Renal pelvis (tissue), 12 donors: ENCODE measurements at places on chromosomes 16 and 17.

GRCh38 chr17:57490111-57490845, 234.0 kb downstream of the MSI2 start:
- no peak for DNase-seq

- DNase-seq, result no peak
Measured at GRCh38 chr17:80365983-80366382, 49.0 kb upstream of the ENDOV start.

DNA sequence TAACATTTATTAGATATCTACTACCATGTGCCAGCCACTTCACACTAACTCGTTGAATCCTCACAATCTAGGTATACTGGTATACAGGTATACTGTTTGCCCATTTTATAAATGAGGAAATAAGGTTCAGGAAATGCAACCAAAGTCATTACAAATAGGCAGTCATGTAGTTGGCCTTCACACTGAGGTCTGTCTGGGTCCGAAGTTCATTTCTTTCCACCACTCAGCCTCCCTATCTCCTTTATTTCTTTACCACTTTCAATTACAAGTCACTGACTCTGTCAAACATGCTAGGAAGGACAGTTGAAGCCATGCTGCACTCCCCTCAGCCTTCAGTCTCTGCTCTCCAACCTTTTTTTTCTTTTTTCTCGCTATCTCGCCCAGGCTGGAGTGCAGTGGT, 20.7 kb upstream of the SIAH1 start:
- no peak for DNase-seq

GRCh38 chr17:34411646-34412421, 48.8 kb upstream of the CCL1 start:
- DNase-seq, result no peak

GRCh38 chr17:2087597-2088211, 32.8 kb downstream of the HIC1 start:
- DNase-seq, result no peak

DNA sequence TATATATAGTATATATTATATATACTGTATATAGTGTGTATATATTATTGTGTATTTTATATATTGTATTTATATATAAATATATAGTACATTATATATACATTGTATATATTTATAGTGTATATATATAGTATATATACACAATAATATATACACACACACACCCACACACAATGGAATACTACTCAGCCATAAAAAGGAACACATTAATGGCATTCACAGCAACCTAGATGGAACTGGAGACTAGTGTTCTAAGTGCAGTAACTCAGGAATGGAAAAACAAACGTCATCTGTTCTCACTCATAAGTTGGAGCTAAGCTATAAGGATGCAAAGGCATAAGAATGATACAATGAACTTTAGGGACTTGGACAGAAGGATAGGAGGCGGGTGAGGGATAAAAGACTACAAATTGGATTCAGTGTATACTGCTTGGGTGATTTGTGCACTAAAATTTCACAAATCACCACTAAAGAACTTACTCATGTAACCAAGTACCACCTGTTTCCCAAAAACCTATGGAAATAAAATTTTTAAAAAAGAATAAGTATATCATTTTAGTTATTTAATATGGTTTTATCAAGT, 201.9 kb upstream of the CDH11 start:
- no peak for DNase-seq

- DNase-seq, result no peak
Measured at GRCh38 chr17:66900126-66901010, 64.1 kb upstream of the CACNG4 start.

DNA sequence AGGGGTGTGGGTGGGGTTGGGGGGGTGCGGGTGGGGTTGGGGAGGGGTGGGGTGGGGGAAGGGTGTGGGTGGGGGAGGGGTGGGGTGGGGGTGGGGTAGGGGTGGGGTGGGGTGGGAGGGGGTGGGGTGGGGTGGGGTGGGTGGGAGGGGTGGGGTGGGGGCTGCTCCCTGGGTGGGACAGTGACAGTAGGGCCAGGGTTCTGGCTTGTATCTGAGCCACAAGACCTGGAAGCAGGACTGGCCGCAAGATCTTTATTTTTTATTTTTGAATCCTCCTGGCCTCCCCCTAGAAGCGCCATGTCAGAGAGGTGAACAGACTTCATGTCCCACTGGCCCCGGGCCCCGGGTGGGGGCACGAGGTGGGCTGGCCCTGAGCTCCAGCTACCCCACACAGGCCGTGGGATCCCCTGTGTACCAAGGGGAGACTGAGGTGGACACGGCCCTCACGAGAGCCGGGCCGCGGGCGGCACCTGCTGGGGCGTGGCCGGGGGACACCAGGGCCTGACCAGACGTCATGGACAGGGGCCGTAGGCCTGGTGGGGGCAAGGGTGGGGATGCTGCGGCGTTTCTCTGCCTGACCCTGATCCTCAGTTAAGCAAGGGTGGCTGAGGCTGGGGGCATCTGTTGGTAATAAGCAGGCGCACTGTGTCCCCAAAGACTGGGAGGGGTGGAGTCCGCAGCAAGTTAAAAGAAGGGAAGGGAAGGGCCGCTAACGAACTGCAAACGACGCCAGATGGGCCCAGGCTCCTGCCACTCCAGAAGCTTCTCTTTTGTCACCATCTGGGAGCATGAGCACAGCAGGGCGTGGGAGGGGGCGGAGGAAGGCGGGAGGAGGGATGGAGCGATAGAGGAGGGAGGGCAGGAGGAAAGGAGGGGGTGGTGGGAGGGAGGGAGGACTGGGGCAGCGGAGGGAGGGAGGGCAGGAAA, 22.3 kb upstream of the PABPN1L start:
- DNase-seq, result no peak

- no peak for DNase-seq
Measured at GRCh38 chr16:9105189-9105588, 13.7 kb downstream of the HAPSTR1 start.

- no peak for DNase-seq
Measured at GRCh38 chr16:67161595-67162058, 1.9 kb downstream of the FBXL8 start.

GRCh38 chr16:1275791-1276579, 20.1 kb downstream of the TPSD1 start:
- no peak for DNase-seq

GRCh38 chr17:65556014-65556909, 5.2 kb downstream of the AXIN2 start:
- DNase-seq, result peak; percentile 76

DNA sequence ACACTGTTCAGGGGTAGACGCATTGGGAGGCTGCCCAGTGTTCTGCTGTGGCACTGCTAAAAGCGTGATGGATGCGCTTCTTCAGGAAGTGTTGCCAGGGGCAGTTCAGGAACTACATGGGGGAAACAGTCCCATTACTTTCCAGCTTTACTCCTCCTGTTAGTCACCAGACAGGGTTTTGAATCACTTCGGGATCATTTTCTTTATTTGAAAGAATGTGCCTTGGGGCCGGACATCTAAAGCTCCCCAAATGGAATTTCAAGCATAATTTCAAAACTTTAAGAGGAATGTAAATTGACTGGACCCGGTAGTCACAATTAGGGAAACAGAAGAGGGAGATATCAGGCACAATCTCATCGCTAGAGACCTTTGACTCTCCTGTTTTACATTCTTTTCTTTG, 1.3 kb upstream of the KRTAP2-1 start:
- DNase-seq, result no peak

- DNase-seq, result no peak
Measured at GRCh38 chr16:49755313-49755620, 100.6 kb downstream of the ZNF423 start.

- DNase-seq, result no peak
Measured at GRCh38 chr17:49344914-49345313, 17.1 kb downstream of the ZNF652 start.

DNA sequence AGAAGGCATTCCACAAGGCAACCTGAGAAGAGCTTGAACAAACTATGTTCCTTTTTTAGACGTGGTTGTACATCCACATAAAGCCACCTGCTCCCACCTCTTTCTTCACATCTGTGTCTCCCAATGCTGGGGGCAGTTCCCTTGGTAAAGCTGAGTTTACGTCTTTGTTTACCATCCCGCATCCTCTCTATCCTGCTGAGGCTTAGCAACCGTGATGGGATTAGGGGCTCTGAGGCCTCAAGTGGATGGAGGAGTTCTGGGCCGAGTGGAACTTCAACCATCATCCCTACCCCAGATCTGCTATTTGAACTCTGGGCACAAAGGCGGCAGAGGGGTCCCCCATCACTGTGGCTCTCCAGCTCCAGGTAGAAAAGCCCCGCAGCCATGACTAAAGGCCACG, 94.2 kb upstream of the CREBBP start:
- DNase-seq, result no peak

DNA sequence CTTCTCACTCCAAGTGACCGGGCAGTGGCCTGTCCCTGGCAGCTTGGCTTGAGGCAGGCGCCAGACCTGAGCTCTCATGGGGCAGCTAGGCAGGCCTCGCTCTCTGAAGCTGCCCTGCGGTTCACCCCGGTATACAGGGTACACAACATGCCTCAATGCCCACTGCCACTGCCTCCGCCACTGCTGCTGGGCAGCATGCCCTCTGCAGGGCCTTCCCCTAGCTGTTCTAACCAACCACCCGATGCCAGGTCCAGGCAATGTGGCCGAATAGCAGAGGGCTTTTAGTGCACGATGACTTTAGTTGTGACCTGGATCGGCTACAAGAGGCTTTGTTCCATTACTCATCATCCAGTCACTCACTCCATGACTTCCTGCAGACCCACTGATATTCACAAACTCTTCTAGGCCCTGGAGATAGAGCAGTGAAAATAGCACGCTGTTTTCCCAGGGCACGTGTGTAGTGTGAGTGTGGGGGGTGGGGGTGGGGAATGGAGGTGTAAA, 19.7 kb downstream of the CDC42EP4 start:
- DNase-seq, result no peak

DNA sequence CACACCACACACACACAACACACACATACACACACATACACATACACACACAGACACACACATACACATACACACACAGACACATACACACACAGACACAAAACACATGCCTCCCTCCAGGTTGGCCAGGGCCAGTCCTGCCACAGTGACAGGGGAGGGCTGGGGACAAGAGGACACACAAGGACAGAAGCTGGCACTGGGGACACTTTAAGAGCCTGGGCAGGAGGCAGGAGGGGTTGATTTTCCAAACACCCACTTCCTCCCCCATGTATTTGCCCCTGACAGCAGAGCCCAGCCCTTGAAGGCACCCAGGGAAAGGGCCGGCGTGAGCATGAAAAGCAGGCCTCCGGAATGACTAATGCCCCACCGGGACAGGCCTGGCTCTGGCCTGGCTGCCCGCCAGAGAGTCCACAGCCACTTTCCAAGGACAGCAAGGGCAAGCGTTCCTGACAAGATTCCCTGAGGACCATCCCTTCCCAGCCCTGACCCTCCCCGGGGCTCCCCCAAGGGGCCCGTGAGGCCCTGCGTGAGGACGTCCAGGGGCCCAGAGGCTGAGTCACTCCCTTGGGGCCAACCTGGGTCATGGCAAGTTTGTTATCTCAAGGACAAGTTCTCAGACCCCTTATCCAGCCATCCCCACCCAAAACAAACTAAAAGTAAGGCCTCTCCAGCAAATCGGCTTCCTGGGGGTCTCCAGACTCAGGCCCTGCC, 235.6 kb downstream of the ZNF423 start:
- no peak for DNase-seq

DNA sequence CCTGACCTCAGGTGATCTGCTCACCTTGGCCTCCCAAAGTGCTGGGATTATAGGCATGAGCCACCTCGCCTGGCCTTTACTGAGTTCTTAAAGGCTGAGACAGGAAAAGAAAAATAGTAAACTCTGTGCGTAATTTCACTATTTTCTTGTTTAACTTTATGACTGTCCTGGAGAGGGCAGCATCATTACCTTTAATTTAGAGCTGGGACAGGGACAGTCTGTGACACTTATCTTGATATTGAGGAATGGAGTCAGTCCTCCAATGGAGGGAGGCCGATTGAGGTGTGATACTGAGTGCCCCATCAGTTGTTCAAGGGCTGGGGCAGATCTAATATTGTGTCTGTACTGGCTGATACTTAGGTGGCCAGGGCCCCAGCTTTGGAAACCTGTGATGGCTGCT, 21.5 kb upstream of the SPN start:
- no peak for DNase-seq

GRCh38 chr17:74351552-74352210, 10.0 kb downstream of the BTBD17 start:
- DNase-seq, result no peak

GRCh38 chr17:67138392-67138791, 94.0 kb downstream of the CACNG1 start:
- no peak for DNase-seq

- DNase-seq, result no peak
Measured at GRCh38 chr17:76089680-76090516, 10.9 kb downstream of the ZACN start.

DNA sequence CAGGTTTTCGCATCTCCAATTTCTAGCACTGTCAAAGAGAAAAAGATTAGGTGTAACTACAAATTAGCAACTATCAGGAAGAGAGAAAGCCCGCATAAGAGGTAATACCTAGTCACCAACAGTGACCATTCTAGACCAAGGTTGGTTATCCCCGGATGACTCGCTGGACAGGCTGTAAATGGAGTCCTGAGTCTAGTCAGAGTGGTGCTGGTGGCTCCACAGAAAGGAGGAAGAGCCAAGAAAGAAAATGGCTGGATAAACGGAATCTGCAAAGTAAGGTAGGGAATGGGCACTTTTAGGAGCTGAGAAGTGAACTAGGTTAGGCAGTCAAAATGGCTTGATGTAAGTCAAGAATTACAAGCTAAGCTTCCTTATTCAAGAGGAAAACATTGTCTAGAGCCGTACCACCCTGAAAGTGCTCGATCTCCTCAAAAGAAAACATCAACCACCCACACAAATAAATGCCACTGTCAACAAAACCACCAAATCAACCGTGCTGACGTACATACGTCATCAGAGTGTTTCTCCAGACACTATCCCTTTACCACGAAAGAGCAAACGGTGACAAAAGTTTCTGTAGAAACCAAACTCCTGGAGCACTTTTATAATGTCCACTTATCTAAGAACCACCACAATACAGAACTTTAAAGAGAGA, 2.2 kb downstream of the GSPT1 start:
- no peak for DNase-seq

DNA sequence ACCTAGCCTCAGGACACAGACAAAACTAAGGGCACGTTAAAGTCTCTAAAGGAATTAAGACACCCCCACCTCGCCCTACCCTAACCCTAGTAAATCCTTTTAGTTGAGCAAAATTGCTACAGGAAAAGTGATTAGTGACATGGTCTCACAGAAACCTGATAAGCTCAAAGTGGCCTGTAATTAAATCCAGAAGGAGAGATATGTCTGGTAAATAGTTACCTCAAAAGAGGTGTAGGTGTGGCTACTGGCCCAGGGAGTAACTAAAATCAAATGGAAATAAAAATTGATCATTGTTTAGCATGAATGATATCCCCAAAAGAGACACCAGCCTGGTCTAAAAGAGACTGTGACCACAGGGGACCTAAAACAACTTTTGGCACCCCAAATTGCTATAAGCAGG, 168.3 kb downstream of the SLC39A11 start:
- DNase-seq, result no peak

GRCh38 chr17:1264196-1264595, 6.0 kb upstream of the BHLHA9 start:
- DNase-seq, result no peak
